Neural progenitor cell (in vitro differentiated cells): ENCODE measurements at places on chromosomes 13 and 19. TPM values are rescaled to one million over a fixed set of nuclear protein-coding genes. Genes with fewer than 3 reads are reported as not detected.

The KLK3 gene
- not detected in 2 replicates for total RNA-seq

The HCN2 gene
- 0.06 TPM in 1 of 2 replicates, not detected in the other for total RNA-seq

- DNase-seq, result no peak
- no peak overlapping the region for H3K4me3 ChIP-seq
- no peaks in the 10 kb centered on the region for H3K27me3 ChIP-seq
- no peaks in the 10 kb centered on the region for H3K4me1 ChIP-seq
- no peak overlapping the region for H3K27ac ChIP-seq
Measured at GRCh38 chr19:29544656-29545360, 19.0 kb downstream of the VSTM2B start.

- no peaks in the 10 kb centered on the region for H3K27me3 ChIP-seq
- no peak overlapping the region for H3K4me3 ChIP-seq
- H3K36me3 ChIP-seq, result no peaks in the 10 kb centered on the region
- DNase-seq, result peak; percentile 6
- H3K27ac ChIP-seq, result no peak overlapping the region
Measured at GRCh38 chr13:23288995-23289394, 108.2 kb downstream of the SGCG start.

DNA sequence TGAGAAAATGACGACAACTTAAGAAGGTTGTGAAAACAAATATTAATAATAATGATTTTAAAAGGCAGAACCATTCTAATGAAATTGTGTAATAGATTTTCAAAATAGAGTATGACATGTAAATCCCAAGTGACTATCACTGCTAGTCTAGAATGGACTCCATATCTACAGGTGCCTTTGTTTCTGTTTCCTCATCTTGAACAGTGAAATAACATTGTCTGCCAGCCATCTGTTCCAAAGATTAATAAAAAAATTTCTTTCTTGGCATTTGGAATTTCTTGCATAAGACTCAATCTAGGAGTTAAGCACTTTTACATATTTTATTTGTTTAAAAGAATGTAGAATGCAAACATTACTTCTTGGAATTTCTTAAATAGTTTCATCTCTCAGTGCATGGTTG is 520.1 kb upstream of the ARGLU1 start:
- no peaks in the 10 kb centered on the region for H3K27me3 ChIP-seq
- no peaks in the 10 kb centered on the region for H3K36me3 ChIP-seq
- H3K4me3 ChIP-seq, result no peak overlapping the region
- no peak for DNase-seq
- no peaks in the 10 kb centered on the region for H3K4me1 ChIP-seq
